Left cardiac atrium (tissue), 4 donors: ENCODE measurements at places on chromosomes 5 and 9. TPM values are rescaled to one million over a fixed set of nuclear protein-coding genes. Genes with fewer than 3 reads are reported as not detected.
A peak's percentile ranks its signal among the peaks of the same experiment; 100 is the strongest.

CBY3 gene
- total RNA-seq: not detected

GRCh38 chr5:162068412-162068811, 839 bp downstream of the GABRG2 start:
- DNase-seq: peak; percentile 20

- DNase-seq: no peak
Measured at GRCh38 chr5:42994246-42994554, 45.9 kb downstream of the ANXA2R start.

SPINK1 gene
- not detected for total RNA-seq

- no peak for DNase-seq
Measured at GRCh38 chr5:40030661-40031060, 605.9 kb upstream of the DAB2 start.

DNA sequence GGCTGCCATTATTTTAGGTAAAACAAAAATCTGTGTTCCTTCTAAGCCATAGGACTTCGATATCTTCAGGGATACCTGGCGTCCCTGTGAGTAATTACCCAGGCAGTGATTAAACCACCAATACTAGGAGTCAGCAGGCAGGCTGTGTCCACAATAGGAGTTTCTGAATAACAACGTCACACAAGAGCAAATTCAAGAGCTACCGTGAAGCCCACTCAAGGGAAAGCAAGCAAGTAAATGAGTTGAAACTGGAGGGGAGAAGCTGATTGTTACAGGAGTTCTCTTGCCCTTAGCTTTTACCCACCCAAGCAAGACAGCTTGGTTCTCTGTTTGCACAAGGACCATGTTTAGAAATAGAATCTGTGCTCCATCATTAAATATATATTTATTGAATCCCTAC, 50.8 kb downstream of the SEMA5A start:
- DNase-seq: no peak

DNA sequence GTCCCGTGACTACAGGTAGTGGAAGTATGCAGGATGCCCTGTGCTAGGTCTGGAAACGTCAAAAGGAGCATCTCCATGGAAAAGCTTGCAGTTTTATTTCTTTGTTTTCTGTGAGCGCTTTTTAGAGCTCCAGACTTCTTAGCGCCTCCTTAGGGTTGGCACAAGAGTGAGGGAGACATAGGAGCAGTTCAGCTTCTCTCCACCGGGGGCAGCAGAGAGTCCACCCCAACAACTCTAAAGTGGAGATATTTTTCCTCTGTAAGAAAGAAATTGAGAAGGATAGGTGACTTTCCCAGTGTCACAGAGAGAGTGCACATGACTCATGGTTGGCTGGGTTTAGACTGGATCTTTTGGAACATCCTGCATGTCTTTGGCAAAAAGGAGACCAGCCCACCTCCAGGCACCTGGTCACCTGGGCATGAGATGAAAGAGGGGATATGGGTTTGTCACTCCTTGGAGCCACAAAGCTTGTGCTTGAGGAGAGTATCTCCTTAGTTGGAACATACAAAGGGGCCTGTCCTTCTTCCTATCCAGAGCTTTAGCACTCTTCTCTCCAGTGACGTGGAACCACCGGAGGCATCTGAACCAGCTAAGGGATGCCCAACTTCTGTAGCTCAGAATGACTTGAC, 637.7 kb downstream of the SEMA5A start:
- peak; percentile 24 for DNase-seq

DNA sequence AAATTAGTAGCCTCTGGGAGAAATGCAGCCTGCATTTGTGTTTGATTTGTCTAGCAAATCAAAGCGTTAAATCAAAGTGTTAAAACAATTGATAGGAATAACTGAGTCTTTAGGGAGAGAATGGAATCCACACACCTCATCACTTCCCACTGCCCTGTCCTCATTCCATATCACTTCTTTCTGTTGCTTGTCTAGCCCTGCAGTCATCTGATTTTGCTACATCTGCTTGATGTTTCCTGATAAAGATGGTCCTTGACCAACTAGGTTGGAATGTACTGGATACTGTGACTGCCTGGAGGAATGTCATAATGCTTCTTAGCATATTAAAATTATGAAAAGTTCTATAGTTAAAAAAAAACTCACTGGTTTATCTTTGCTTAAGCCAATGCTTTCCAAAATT, 119.9 kb downstream of the DOCK2 start:
- DNase-seq: no peak

FBXL7 gene
- total RNA-seq: 18.1 TPM

GRCh38 chr9:370086-370485, 155.4 kb downstream of the DOCK8 start:
- no peak for DNase-seq

- peak; percentile 61 for DNase-seq
Measured at GRCh38 chr5:161546470-161547301, at the start of gene GABRB2. GABRB2 (minus strand) TSS chr5:161546725; CDS start chr5:161546643, 82 bp downstream.

GRCh38 chr5:113172231-113172826, 195.7 kb downstream of the DCP2 start:
- DNase-seq: no peak

DNA sequence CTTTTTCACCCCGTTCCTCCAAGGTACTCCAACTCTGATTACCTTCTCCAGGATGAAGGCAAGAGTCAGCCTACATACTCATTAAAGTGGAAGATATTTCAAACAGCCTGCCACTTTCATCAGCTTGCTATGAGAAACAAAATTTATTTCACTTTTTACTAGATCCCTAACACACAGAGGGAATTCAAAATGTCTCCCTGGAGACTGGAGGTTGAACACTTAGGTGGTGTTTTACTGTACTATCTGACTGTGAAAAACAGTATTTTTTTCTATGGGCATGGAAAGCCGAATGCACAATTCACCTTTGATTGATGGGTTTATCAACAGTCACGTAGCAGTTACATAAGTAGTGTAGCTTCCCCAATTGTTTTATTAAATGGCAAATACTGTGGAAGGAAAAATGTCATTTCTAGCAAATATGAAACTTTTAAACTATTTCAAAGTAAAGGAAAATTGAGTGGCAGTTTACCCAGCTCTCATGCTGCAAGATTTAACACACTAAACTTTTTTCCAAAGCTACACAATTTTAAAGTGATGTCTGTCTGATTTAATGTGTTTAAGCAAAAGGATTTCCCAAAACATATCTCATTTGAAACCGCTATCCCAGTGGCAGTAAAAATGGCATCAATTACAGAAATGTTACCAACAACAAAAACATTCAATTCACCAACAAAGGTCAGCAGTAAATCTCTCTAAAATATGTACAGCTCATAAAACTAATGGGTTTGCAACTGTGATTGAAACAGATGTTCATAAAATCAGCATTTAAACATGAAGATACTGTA, 125.0 kb upstream of the TLE4 start:
- no peak for DNase-seq

GRCh38 chr5:5625491-5625890, 203.0 kb downstream of the ICE1 start:
- DNase-seq: no peak

DNA sequence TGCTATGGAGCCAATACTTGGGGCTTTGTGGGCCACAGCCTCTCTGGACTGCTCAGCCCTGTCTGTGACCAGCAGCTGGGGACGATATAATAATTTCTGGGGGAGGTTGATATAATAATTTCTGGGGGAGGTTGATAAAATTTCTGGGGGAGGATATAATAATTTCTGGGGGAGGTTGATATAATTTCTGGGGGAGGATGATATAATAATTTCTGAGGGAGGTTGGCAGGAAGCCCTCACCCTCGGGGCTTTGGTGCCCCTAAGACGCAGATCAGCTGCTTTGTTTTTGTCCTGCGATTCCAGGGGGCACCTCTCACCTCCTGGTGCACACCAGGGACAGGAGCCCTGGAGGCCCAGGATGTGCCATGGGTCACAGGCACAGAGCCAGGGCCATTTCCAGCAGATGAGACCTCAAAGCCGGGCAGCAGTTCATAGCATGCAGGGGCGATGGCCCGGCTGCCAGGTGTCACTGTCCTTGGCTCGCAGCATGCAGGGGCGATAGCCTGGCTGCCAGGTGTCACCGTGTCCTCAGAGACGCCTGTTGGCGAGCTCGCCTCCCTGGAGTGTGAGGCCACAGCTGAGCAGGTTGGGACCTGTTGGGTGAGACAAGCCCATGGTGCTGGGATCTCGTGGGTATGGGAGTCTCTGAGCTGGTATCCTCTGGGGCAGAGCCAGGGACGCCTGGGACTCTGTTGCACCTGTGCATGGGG, 3.8 kb upstream of the TOR4A start:
- DNase-seq: no peak

ADGRV1 gene
- 0.60 TPM for total RNA-seq

TRAF2 gene
- 8.8 TPM for total RNA-seq

DNA sequence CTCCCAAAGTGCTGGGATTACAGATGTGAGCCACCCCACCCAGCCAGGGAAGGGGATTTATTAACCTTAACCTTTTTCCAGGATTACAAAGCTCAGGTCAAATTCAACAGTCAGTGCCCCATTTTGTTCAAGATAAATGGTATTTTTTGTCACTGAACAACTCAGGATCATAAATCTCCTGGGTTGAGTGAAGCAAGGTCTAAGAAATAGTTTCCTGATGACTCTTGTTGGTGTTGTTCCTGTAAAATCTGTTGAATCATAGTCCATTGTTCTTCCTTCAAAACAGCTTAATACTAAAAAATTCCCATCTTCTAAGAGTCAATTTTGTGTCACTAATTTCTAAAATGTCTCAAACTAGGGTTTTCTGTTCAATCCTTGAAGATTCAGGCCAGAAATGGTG, 33.9 kb upstream of the JMY start:
- no peak for DNase-seq

ANKRD18A gene
- 5.0 TPM for total RNA-seq

GRCh38 chr9:110479481-110479880, 100.1 kb downstream of the SVEP1 start:
- DNase-seq: no peak

- peak; percentile 43 for DNase-seq
Measured at GRCh38 chr5:173802670-173803165, 85.4 kb upstream of the CPEB4 start.
